CD4-positive, alpha-beta T cell treated with Interleukin-2 at 100 ng/mL for 4 hours (primary cell): ENCODE measurements at places on chromosomes 11 and 22.
A peak's percentile ranks its signal among the peaks of the same experiment; 100 is the strongest.

- DNase-seq, result peak; percentile 67
These were observed 61.5 kb upstream of the SLC25A18 start for GRCh38 chr22:17501679-17502285.

DNA sequence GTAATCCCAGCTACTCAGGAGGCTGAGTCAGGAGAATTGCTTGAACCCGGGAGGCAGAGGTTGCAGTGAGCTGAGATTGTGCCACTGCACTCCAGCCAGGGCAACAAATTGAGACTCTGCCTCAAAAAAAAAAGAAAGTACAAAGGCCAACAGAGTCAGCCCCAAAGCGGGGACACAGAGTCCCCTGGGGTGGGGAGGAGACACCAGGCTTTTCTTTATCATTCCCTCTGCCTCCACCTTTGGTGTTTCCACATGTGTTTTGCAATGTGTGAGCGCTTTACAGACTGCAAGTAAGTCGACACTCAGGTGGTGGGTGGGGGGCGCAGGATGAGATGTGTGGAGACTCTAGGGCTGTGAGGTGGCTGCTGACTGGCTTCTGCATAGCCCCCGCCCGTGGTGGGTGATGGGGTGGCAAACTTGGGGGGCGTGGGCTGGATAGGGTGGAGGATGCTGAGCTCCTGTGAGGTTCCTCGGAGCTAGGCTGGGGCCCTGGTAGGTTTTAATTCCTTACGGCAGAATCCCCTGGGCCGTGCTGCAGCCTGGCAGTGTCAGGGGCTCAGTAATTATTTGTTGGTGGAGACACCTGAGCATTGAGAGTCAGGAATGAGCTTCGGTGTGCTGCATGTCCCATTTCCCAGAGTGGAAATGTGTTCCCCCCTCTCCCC is 177.2 kb downstream of the CTTN start:
- DNase-seq, result no peak

DNA sequence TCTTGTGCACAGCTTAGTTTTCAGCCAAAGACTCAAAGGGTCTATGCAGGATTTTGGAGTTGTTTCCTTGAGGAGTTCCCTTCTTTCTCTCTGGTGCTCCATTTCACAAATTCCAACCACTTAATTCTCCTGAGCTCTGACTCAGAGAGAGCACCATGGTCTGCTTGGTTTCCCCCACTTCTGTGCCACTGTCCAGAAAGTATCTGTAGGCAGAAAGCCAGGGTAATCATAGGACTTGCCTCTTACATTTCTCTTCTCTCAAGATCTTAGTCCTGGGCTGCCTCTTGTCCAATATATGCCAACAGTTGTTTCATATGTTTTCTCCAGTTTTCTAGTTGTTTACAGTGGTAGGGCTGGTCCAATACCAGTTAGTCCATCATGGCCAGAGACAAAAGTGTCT is 6.4 kb upstream of the MRGPRD start:
- no peak for DNase-seq

GRCh38 chr11:35109827-35110226 is 29.1 kb upstream of the CD44 start:
- no peak for DNase-seq

- no peak for DNase-seq
These were observed 39.7 kb upstream of the ETS1 start for GRCh38 chr11:128626913-128627665.

DNA sequence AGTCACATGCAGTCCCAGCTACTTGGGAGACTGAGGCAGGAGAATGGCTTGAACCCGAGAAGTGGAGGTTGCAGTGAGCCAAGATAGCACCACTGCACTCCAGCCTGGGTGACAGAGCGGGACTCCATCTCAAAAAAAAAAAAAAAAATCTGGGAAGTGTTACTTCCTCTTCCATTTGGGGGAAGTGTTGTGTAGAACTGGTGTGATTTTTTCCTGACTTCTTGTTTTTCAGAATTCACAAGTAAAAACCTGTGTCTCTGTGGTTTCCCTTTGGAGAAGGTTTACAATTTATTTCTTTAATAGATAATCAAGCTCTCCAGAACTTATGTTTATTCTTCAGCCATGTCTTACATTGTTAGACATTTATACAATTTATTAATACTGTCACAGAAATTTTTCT is 396.1 kb downstream of the BRD1 start:
- DNase-seq, result no peak

- DNase-seq, result no peak
These were observed 50.3 kb upstream of the THY1 start for GRCh38 chr11:119473226-119473625.

- no peak for DNase-seq
These were observed 17.8 kb downstream of the CD59 start for GRCh38 chr11:33718440-33718839.

DNA sequence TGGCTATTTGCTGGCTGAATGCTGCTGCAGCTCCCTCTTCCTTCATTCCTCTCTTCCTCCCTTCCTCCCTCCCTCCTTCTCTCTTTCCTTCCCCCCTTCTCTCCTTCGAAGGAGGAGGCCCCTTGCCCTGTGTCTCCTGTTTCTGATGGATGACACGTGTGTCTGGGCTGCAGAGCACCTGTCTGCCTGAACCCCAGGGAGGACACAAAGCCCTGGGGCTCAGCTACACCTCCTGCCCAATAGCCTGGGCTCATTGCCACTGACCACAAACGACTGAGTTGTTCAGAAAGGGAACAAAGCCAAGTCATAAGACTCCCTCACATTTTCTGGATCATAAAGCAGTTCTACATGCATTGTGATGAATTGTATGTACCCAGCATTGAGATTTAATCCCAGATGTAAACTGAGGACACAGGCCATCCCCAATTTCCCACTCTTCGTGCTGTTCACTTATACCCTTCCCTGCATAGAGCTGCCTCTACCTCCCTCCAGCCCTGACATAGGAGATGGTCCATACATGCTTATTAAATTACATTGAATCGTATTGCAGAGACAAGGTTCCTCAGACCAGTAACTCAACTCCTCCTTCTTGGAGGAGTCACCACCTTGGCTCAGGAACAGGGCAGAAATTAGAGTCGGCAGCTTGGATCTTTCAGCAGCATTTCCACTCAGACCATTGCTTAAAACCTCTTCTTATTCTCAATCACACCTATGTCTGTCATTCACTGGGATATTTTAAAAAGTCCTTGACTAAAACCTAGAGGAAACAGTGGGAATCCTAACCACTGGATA is 1.2 kb downstream of the CSRP3 start:
- DNase-seq, result no peak

DNA sequence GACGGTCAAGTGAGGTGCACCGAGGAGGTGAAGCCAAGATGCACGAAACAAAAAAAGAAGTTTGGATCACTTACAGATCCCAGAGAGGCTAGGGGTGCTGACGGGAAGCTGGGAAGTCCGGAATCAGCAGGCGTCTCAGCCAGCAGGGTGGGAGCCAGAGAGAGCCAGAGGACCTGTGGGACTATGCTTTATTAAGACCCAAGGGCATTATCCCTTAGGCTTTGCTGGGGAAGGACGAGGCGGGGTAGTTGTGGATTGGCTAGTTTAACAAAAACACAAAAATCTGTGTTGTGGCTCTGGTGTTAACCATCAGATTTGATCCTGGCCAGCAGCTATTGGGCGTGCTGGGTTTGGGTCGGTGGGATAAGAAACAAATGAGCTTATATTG is 427.1 kb downstream of the DYNC2H1 start:
- no peak for DNase-seq

- DNase-seq, result no peak
These were observed 1.1 kb upstream of the FADS2 start for GRCh38 chr11:61826930-61827570.

- no peak for DNase-seq
These were observed 1.8 kb upstream of the SNX19 start for GRCh38 chr11:130918081-130918480.

- DNase-seq, result no peak
These were observed 11.1 kb upstream of the ALX4 start for GRCh38 chr11:44321059-44321458.

DNA sequence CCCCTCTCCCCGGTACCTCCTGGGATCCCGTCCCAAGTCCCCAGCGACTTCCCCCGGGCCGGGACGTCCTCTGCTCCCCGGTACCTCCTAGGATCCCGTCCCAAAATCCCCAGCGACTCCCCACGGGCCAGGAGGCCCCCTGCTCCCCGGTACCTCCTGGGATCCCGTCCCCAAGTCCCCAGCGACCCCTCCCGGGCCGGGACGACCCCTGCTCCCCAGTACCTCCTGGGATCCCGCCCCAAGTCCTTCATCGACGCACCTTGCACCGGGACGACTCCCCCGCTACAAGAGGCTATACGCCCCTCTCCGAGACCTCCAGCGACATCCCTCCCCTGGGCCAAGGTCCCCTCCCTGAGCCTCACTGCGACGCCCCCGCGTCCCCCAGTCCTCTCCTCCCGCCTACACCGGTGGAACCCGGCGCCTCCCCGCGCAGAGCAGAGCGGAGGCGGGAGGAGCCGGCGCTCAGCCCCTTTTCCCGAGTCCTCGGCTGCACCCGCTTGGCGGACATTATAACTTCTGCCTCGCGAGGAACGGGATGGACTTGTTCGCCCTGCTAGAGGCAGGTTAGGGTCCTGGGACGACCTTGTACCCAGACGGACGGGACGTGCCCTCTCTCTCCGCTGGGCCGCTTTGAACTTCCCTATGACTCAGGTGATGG is 912 bp downstream of the KREMEN1 start:
- DNase-seq, result no peak

DNA sequence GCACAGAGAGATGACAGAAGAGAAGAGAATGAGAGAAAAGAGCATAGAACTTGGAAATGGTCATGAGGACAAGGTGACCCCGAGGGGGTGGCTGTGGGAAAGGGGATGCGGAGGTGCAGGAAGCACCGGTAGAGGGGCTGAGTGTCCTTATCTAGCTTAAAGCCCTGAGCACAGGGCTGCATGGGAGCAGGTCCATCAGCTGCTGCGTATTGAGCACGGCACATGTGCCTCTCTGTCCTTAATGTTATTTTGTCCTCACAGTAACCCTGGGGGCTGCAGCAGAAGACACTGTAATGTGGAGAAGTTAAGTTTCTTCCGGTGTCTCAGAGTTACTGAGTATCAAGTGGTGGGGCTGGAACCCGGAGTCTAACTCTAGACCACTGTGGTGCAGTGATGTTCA is 94.4 kb upstream of the OR4B1 start:
- DNase-seq, result no peak

- DNase-seq, result no peak
These were observed 100.7 kb upstream of the PLET1 start for GRCh38 chr11:112361396-112361795.

- DNase-seq, result no peak
These were observed 54.8 kb upstream of the PHF21B start for GRCh38 chr22:45064313-45065278.

- DNase-seq, result no peak
These were observed 1.6 kb downstream of the SPTBN2 start for GRCh38 chr11:66727282-66728037.

DNA sequence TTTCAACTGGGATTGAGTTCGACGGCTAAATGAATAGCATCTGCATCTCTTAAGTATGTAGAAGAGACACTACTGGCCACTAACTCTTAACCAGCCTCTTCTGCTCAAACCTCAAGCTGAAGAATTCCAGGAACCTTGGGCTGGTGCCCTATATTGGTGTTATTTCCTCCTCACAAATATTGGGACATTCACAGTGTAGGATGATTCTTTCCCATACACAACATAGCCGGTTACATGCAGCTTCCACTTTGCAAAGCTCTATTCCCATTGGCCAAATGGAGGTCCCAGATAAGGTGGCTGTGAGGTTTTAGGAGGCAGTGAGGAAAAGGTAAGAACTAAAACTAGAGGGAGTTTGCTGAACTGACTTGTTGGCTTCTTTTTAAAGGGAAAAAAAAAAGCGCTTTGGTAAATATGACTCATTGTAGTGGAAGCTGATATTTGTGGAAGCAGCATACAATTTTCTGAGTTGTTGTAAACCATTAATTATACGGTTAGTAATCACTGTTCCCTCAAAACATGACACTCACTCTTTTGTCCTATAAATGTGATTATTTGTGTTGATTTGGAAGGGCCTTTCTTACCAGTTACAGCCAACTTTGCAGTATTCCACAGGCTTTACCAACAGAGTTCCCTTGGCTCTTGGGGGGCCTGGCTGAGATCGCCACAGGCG is 17.6 kb downstream of the C22orf31 start:
- no peak for DNase-seq

DNA sequence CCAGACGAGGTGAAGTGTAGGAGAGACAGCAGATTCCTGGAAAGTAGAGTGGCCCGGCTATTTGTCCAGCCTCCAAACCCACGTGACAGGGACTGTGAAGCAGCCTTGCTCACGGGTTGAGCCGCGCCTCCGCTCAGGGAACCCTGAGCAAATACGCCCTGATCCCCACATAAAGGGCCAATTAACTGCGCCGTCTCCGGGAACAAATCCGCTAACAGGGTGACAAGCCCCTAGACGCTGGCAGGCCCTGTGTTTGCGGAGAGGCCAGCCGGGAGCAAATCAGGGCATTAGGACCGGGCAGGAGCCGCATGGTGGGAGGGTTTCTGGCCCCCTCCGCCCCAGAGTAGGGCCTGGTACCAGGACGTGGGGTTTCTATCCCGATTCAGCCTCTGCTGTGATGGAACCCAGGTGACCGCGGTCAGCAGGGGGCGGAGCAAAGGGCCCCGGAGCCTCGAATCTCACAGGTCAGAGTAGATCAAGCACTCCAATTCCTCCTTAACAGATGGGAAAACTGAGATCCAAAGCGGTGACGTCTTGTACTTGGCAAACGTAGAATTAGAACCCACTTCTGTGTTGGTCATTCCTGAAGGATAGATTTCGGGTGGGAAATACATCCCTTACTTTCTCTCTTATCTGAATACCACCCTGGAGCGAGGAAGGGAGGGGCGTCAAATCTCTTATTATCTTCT is 2.0 kb upstream of the ROBO3 start:
- no peak for DNase-seq

DNA sequence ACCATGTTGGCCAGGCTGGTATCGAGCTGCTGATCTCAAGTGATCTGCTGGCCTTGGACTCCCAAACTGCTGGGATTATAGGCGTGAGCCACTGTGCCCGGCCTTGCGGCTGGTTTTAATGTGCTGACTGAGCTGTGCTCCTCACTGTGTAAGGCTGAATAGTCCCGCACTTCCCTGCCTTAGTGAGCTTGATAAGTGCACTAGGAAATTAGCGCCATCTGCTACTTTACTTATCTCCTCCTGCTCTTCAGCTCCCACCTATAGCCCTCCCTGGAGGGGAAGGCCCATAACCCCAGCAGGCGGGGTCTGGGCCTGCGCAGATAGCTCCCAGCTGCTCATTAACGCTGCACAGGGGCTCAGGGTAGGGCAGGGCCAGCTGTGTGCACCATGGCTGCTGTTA is 49.4 kb downstream of the CLMP start:
- no peak for DNase-seq

DNA sequence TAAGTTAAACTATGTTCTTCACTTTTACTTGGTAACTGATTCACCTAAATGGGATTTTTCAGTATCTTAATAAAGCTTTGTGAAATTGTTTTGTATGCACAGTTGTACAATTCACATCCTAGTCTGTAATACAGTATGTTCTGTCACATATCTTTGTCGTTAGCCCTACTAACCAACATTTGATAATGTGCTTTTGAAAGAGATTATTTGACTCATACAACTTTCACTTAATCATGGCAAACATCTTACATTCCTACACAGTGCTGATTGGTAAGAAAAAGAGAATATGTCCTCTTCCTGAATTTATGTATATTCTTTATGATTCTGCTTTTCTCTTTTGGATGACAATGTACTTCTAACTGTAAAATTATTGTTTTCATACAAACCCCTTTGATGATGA is 234.5 kb downstream of the METTL15 start:
- no peak for DNase-seq
